ENCODE measurements at places on chromosomes 6 and 20.

DNA sequence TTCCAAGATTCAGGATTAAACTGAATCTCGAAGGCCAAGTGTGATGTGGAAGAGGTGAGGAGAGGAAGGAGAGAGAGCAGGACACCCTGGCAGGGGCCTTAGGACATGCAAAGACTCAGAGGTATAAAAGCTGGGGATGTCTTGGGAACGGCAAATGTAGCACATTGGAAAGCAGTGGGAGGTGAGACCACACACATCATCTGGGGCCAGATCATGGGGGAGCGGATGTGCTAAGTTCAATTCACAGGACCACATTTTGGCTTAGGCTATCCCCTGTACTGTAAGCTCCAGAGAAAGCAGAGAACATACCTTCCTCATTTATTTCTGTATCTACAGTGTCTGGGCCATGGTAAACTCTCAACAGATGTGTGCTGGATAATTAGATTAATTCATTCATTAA, 59.5 kb upstream of the MBOAT1 start:
- no peak for DNase-seq

DNA sequence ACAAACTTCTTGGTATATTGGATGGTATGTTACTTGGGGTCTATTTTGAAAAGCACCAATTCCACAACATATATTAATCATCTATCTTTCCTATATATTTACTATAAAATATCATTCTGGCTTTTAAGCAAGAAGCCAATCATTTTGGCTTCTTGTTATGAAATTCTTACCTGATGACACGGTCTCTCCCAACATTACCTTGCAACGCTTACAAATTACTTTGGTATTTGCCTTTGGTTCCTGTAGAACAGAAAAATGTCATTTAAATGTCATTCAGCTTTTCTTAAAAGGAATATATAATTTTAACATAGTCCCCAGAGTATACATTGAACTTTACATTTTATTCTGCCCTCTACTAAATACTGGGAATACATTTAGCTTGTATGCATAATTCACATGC, 27.4 kb downstream of the UBE3D start:
- no peak for DNase-seq

- DNase-seq: no peak
Observed at GRCh38 chr6:37980222-37980595, 160.7 kb downstream of the ZFAND3 start.

DNA sequence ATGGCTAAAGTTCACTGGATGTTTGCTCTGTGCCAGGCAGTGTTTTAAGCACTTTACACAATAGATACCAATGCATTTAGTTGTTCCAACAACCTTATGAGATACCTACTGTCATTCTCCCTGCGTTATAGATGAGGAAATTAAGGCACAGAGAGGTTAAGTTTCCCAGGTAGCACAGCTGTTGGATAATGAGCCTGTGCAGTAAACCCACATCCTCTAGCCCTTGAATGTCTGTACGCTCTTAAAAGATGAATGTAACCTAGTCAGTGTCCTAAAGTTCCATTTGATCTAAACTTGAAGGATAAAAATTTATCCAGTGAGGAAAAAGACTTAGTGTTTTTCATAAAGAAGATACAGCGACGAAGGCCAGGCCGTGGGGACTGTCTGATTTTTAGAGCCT, 28.0 kb downstream of the HFE start:
- no peak for DNase-seq

- no peak for DNase-seq
Observed at GRCh38 chr6:139354189-139354588, 20.3 kb downstream of the CITED2 start.
